ENCODE measurements at places on chromosomes 11 and 22.

- no peak for DNase-seq
Measured at GRCh38 chr11:118318124-118318523, 13.6 kb downstream of the CD3E start.

DNA sequence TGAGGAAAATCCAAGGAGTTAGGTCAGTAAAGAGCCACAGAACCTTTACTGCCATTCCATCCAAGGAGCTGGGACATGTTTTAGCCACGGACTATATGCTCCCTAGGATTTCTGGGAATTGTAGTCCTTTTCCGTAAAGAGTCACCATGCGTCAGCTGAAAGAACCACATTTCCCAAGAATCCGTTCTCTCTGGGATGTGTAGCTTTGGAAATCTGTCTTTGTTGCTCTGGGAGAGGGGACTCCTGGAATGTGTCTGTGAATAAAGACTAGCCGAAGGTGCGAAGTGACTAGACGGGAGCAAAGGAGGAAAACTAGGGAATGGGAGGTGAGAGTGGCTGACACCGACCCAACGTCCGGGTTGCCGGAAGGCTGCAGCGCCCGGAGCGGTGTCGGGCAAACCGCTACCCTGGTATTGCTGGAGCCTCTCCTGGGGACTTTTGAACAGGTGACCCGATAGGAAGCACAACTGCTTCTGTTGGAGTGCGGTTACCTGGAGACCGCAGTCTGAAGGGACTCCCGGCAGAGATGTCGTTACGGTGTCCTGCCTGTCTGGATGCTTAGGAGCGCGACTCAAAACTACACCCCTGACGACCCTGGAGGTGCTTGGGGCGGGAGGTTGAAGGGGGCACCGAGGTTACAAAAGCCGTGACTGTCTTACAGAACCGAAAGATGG lies at the start of gene IFTAP:
Gene IFTAP (plus strand): TSS at position 187 of the 674 bp plus-strand sequence. CDS start 15,602 bp downstream, outside the sequence.
- no peak for DNase-seq

GRCh38 chr11:123427405-123427804 lies 2.7 kb upstream of the GRAMD1B start:
- DNase-seq, result no peak

DNA sequence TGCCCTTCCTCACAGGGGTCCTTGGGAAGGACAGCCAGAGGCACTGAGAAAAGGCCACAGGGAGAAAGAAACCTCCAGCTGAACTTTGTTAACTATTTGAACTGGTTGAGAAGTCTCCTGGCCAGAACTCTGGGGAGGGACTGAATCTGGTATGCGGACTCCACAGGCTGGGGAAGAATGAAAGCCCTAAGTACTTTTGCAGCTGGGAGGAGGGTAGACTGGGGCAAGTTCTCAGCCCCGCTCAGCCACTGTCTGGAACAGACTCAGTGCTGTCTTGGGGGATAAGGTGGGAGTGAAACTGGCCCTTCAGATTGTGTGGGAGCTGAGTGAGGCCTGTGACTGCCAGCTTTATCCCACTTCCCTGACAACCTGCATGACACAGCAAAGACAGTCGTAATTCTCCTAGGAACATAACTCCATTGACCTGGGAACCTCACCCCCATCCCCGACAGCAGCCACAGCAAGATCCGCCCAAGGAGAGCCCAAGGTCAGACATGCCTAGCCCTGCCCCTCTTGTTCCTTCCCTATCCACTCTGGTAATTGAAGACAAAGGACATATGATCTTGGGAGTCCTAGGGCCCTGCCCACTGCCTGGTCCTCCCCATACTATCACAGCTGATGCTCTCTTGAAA lies 475.1 kb upstream of the CNTN5 start:
- DNase-seq, result no peak

- DNase-seq, result no peak
Measured at GRCh38 chr11:11260903-11261302, 92.1 kb downstream of the CSNK2A3 start.

DNA sequence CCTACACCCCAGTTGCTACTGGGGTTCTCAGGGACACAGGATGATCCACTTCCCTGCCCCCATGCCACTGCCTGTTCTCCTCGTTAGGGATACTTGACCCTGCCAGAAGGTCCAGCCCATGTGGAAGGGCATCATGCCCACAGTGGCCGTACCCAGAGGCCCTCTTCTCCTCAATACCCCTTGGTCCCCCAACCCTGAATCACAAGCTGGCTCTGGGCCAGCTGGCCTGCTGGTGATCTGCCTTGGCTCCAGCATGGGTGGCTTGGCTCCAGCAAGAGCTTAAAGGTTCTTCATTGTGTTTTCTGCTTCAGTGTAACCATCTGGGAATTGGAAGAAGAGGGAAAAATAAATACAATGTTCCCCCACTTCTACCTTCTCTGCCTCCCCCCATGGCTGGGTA lies 11.1 kb upstream of the TPBGL start:
- no peak for DNase-seq

DNA sequence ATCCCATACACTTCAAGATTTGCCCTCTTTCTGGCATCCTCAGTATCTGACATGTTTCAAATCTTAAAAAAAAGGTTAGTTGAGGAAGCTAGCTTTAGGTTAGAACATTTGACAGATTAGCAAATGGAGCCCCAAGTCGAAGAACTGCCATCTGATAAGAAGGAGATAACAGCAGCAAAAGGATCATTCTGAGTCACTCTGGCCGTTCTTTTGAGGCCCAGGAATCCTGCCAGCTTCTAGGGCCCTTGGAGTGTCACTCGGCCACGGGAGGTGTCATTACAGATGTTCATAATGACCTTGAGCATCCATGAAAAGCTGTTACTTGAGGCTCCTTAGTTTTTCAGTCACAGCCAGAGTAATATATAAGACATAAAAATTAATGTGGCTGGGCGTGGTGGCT lies 132.1 kb upstream of the RASSF10 start:
- DNase-seq, result no peak

GRCh38 chr11:70725278-70725677 lies 326.9 kb downstream of the CTTN start:
- DNase-seq, result no peak

DNA sequence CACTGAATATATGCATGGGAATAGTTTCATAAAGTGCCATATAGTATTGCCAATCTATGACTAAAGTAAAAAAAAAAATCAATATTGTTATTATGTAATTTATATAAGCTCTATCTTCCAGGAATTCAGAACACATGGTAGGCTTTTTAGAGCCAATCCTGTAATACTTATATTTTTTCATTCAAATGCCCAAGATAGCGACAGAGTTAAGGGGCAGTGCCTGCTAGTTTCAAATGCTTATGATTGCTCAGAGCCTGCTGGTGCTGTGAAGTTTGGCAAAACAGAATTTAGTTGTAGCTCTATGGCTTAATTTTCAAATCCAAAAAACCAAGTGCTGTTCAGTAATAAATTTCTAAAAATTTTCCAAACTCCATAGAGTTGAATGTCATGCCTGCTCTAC lies 39.0 kb upstream of the BLID start:
- DNase-seq, result no peak

- DNase-seq, result no peak
Measured at GRCh38 chr11:119025978-119026766, 4.5 kb downstream of the SLC37A4 start.

Measured in stimulated activated CD8-positive, alpha-beta memory T cell treated with anti-CD3 and anti-CD28 coated beads, Interleukin-15, amount 100 ng/mL, for 48 hours (primary cell).